ENCODE measurements at places on chromosomes 1 and 21.

- DNase-seq: no peak
Observed at GRCh38 chr1:155648207-155649147, 38.5 kb downstream of the MSTO1 start.

DNA sequence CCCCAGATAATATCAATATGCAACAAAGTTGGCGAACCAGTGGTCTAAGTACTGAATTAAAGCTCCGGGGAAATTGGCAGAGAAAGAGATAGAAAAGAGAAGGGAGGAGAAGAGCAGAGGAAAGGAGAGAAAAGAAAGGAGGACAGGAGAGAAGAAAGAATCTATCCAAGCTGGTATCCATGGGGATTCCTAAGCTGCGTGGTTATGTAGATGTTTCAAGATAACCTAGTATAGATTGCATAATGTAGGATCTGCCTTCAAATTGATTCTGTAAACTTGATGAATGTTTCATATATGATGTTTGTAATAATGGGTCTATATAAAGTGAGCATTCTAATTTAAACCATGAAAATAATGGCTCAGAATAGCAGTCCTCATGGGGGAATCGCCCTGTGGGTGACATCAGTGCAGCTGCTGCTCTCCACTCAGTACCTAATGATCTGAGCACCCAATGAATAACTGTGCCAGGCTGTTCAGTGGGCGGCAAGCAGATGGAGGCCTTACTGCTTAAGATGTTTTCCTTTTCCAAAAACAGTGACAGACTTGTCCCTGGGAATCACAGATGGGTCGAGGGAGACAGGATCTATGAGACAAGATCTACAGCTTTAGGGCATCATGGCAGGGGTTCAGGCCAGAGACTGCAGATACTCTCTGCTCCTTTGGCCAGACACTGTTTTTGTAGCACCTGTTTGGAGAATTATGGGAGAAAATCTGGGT lies 78.0 kb downstream of the LAMC2 start:
- DNase-seq: no peak

DNA sequence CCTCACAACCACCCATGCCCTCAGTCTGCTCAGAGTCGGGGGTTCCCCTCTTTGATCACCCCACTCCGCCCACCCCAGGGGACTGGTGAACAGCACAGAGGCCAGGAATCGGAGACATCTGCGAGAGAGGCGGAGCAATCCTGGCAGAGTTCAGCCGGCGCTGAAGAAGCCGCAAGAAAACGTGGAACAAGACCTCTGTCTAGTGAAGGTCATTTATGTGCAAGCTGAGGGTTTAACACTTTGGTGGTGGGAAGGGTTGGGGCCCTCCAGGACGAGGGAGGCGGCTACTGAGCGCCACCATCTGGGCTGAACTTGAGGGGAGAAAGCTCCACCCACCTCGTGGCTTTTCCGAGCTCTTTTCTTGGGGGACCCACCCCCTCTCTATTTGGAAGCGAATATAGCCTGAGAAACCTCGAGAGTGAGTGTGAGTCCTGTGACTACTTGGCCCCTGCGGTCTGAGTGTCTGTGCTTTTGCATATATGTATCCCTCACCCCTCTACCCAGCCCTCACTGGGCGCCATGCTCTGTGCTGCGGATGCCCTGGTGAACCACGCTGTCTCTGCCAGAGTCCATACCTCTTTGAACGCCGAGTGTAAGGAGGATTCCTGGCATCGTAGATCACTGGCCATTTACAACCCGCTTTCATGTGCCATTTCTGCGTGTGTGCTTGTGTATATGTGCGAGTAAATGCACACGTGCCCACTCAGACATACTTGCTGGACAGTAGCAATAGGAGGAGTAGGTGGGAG lies 1.2 kb upstream of the EPHA10 start:
- DNase-seq: peak; percentile 48

- DNase-seq: no peak
Observed at GRCh38 chr1:154659823-154660592, 52.0 kb upstream of the ADAR start.

DNA sequence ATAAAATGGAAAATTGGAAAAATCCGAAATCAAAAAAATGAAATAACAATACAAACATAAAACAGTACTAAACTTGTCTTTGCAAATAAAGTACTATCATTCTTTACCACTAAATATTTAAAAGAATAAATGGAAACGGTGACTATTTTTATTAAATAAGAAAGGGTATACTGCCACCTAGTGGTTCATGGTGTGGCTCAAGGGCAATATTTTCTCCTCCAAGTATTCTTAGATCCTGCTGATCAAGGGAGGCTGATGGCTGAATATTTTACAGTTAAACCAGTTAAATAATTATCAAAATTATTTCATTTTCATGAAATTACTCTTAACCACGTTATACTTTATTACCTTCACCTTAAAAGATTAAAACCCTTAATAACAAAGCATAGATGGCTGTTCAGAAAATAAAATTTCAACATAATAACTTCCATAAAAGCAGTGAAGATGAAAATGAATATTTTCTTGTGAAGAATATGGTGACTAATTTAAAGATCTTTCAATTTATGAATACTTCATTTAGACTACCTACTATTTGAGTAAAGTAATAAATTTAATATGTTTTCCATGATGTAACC lies 1793.9 kb downstream of the NCAM2 start:
- no peak for DNase-seq

DNA sequence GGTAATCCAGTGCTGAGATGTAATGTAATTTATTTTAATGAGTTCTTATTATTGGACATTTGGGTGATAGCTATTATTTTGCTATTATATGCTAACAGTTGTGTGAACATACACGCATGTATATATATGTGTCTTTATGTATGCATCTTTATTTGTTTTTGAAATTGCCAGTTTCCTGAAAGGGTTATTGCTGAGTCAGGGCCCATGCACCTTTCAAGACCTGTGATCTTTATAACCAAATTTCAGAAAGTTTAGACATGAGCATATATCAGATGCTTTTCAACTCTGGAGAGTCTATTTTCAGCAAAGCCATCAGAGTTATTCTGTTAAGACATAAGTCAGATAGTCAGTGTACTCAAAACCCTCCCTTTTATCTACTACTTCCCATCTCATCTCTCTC lies 265.6 kb upstream of the GREM2 start:
- no peak for DNase-seq

GRCh38 chr1:16138772-16139221 lies 17.1 kb downstream of the EPHA2 start:
- DNase-seq: no peak

DNA sequence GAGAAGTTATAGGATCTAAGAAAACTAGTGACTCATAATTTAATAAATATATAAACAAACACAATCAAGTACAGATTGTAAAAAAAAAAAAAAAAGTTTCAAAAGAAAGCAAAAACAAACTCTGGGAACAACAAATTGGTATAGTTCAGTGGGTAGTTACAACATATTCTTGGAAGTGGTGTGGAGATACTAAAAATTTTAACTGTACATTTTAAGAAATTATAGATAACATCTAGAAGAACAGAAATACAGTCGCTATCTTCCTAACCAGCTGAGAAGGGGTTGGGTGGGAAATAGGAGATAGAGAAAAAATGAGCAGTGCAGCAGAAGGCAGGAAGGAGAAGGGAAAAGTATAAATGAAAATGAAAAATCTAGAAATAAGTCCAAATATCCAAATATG lies 70.5 kb downstream of the LRRC8C start:
- no peak for DNase-seq

- no peak for DNase-seq
Observed at GRCh38 chr1:147341246-147341645, 98.8 kb downstream of the CHD1L start.

DNA sequence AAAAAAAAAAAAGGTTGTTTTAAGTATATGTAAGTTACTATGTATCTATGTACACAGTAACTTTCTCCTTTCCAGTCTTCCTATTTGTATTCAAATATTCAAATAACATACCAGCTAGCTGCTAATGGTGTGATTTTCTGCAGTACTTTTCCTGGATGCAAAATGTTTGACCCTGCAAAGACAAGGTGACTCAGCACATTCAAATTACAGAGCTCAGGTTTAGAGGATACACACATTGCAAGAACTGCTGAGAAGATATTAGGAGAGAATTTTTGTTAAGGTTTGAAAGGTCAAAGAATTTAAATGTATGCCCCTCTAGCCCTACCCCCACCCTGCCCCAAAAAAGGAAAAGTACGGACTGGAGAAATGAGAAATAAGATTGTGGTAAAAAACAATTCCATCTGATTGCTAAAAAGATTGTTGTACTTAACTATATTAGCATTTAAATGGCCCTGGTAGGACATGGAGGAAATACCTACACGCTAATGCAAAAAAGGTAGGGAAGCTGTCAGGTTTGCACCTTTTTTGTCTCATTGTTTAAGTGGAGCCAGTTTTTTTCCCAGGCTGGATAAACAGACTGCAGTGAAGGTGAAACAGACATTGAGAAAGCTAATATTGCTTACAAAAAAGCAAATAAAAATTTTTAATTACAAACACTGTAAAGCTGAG lies 45.6 kb downstream of the ZNF281 start:
- no peak for DNase-seq

GRCh38 chr1:177274687-177275211 lies 104.0 kb downstream of the BRINP2 start:
- DNase-seq: no peak

- no peak for DNase-seq
Observed at GRCh38 chr1:38243106-38243505, 196.5 kb upstream of the POU3F1 start.

- DNase-seq: no peak
Observed at GRCh38 chr1:184035719-184036516, 1.6 kb downstream of the COLGALT2 start.

GRCh38 chr1:109886827-109887226 lies 23.8 kb upstream of the CSF1 start:
- no peak for DNase-seq

DNA sequence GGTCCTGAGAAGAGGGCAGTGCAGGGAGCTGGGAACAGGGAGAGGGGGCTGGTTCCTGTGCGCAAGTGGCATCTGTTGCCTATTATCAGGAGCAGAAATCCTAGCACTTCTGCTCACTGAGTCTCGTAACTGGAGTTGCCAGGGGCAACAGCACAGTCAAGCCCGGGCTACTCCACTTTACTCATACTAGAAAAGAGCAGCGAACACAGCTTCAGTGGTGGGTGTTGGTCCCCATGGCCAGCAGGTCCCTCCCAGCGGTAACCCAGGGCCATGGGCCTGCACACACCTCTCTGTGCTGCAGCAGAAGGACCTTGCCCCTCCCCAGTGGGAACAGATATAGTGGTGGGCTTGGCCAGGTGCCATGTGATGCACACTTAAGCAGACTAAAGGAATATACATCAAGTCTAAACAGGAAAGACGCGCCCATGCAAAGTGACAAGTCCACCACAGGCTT lies 8.5 kb downstream of the PYCR2 start:
- no peak for DNase-seq

GRCh38 chr1:27528818-27529703 lies 39.1 kb upstream of the WASF2 start:
- DNase-seq: no peak

DNA sequence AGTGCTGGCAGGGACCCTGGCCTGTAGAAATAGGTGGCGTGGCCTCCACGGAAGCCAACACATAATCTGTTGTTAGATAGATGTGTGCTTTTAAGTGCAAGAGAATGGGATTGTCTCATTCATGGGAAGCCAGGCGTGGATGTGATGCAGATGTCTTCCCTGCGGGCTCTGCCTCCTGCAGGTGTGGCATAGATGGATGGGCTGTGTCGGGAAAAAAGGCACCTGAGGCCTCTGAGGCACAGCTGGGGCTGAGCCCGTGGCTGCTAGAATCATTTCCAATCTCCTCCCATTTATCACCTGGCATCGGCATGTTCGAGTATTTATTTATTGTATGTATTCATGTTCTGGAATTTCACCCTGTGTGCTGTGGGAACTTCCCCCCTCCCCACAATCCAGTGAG lies 353.4 kb upstream of the AJAP1 start:
- DNase-seq: no peak

GRCh38 chr1:40423264-40423642 lies 27.0 kb upstream of the ZFP69B start:
- DNase-seq: no peak

DNA sequence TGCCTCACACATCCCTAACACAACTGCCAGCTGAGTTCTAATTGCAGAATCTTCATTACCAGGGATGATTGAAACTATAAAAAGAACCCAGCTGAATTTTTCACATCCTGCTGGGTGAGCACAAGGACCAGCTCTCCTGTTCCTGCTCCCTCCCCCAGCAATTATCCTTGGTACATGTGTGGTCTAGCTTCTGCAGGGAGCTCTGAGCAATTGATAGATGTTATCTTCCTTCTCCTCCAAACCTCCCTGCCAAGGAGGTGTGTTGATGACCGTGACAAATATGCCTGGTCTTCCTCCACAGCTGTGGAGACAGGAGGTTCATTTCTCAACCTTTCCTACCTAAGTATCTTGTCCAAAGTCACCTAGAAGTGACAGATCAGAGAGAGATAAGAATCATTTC lies 65.3 kb upstream of the MAN1A2 start:
- no peak for DNase-seq

- DNase-seq: no peak
Observed at GRCh38 chr1:200954434-200954833, 59.7 kb downstream of the INAVA start.

- DNase-seq: no peak
Observed at GRCh38 chr1:22245726-22246125, 102.8 kb upstream of the WNT4 start.

GRCh38 chr1:235640580-235640979 lies 9.0 kb downstream of the GNG4 start:
- DNase-seq: no peak

DNA sequence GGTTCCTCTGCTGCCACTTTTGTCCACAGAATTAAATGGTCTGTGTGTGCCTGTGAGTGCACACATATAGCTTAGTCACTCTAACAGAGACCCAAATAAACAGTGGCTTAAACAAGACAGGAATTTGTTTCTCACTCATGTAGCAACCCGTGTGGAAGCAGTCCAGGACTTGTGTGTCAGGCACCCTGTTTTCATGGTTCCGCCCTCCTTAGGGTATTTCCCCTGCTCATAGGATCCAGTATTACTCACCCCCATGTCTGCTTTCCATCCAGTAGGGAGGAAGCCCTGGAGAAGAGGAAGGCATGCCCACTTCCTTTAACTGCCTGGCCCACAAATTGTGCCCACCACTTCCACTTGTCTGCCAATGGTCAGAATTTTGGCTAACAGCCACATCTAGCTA lies 41.3 kb upstream of the TACSTD2 start:
- DNase-seq: no peak

All from stimulated activated naive CD8-positive, alpha-beta T cell treated with anti-CD3 and anti-CD28 coated beads, Interleukin-15, Interleukin-2, amounts not matched to agents 100 U/mL and 50 U/mL, for 24 hours (primary cell).